GOT3 (cell line): ENCODE measurements at places on chromosomes 11 and 22.
A peak's percentile ranks its signal among the peaks of the same experiment; 100 is the strongest.

DNA sequence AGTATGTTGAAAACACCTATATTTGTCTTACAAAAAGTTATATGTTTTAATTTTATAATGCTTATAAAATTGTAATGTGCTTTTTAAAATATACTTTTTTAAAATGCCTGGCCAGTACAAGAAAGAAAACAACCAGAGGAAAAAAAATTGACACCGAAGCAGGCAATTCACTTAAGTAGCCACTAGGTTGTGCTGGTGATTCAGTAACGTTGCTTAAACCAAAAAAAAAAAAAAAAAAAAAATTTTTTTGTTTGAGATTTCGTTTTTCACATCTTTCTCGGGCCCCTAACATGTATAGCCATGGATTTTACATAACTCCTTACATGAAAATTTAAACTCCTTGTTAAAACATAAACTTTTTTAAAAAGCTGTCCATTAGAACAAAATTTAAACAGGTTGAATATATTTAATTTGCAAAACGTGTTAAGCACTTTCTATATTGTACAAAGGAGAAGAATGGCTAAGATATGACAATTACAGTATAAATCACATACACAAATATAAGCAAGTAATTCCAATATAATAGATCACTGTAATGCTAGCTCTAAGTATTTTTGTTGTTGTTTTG lies 9.2 kb downstream of the OR8B4 start:
- DNase-seq: no peak

DNA sequence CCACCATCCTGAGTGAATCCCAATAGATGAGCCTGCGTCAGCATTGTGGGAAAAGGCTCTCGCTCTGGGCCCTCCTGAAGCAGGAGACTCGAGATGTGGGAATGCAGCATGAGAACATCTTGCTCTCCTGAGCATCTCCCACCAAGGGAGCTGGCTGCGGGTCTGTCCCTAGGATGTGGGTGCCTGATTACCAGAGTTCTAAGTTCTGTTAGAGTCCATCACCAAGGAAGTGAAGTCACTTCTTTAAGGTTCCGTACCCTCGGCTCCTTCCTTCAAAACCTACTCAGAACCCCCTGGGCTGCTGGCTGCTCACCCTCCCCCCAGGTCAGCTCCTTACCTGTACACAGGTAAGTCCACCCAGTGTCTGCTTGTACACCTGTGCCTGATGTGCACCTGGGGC lies 100.5 kb upstream of the IGLL5 start:
- DNase-seq: no peak

GRCh38 chr11:80987171-80987570 lies 1546.3 kb upstream of the TENM4 start:
- DNase-seq: no peak

DNA sequence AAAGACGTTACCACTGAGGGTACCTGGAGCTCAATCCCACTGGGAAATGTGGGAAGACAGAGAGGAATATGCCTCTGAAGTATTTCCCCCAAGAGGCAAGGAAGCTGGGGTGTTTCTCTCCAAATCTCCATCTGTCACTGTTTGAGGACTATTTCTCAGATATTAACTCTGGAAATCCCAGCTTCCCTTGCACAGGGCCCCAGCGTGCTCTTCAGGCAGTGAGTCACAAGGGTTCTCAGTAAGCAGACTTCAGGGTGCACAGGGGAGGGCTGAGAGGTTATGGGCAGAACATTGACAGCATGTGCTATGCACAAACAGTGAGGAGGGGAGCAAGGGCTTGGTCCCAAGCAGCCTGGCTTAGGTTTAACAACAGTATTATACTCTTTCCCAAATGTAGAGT lies 60.9 kb upstream of the EED start:
- DNase-seq: no peak

DNA sequence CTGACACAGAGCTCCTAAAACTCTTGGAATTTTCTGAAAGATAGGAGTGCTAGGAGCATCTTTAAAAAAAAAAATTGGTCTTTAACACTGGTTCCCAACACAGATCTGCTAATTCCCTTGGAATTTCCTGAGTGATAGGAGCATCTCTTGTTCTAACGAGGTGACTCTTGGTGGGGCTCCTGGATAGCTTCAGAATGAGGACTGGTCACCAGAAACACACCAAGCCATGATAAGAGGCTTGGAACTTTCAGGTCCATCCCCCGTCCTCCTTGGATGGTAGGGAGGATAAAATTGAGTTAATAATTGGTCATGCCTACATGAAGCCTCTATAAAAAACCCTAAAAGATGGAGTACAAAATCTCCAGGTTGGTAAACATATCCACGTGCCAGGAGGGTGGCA lies 64.5 kb upstream of the LDLRAD3 start:
- DNase-seq: no peak

DNA sequence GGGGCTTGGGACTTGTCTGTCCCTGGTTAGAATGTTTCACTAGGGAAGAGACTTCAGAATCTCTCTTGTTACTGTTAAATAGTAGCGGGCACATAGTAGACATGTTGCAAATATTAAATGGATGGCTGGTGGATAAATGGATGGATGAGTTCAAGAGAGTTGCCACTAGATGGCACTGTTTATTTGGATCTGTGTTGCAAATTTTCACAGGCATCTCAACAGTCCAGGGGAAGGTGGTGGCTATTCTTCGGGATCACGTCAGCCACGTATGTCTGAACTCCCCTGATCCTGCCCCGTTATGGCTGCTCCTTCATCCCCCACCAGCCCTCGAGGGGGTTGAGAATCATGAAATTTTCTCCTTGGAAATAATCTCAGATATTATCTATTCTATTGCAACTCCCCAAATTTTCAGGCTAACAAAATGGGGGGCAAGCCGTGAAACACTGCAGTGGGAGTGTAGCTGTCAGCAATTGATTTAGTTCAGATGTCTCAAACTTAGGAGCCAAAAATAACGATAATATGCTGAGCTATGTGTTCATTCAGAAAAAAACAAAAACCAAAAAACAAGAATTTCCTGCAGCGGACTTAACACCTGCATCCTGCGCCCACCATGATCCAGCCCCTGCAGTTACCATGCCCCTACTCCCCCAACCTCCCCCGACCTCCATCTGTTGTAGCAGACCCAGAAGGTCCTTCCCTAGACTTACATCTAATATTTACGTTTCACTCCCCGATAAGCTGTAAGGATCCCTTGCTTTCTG lies 29.1 kb upstream of the BIRC3 start:
- no peak for DNase-seq

DNA sequence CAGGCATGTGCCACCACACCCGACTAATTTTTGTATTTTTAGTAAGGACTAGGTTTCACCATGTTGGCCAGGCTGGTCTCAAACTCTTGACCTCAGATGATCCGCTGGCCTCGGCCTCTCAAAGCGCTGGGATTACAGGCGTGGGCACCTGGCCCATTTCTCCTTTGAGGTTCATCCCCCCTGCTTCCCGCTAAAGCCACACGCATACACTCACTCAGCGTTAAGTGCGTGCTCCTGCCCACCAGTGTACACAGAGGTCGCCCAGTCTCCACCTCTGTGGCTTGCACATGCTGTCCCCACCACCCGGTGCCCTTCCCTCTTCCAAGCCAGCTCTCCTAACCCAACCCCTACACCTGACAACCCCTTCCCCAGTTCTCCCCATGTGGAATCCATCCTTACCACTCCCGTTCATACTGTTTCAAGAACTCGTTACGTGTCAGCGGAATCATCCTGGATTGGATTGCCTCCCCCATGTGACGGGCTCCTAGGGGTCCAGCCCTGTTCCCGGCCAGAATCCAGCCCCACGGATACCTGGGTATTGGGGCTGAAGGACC lies 15.7 kb upstream of the CYTH4 start:
- DNase-seq: no peak

DNA sequence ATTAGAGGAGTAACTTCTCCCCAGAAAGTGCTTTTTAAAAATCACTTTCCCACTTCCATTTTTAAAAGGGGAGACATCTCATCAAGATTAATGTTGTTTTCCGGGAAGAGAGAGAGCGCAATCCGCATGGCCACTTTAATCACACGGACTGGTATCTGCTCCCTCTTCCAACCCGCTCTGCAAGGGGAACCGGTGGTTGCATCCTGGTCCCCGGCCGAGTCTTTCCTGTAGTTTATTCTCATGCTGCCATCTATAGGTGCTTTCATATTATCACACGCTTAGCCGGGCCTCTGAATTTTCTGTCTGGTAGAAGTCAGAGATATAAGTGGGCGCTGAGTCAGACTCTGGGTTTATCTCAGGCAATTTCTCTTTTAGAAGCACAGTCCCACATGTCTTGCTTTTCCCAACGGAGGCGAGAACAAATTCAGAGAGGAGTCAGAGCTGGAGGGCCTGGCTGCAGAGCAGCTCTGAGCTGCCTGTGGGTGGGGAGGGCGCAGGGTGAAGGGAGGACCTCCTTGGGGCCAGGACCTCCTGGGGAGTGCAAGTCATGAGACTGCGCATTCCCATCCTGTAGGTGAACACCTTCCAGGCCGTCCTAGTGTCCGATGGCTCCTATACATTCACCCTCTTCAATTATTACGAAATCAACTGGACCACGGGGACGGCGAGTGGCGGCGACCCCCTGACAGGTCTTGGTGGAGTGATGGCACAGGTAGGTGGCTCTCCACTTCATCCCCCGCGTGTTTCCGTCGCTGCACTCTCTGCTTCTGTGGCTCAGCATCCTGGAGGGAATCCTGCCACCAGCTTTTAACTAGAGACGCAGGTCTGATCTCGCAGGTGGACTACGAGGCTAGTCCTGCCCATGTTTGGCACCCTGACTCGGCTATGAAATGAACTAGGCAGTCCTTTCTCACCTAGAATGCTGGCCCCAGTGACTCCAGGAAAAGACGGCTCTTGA lies 11.7 kb downstream of the TECTA start:
- DNase-seq: peak; percentile 5

- no peak for DNase-seq
Measured at GRCh38 chr22:44586351-44586990, 88.4 kb upstream of the RTL6 start.

GRCh38 chr11:110297726-110298300 lies 1.4 kb upstream of the RDX start:
- DNase-seq: no peak

DNA sequence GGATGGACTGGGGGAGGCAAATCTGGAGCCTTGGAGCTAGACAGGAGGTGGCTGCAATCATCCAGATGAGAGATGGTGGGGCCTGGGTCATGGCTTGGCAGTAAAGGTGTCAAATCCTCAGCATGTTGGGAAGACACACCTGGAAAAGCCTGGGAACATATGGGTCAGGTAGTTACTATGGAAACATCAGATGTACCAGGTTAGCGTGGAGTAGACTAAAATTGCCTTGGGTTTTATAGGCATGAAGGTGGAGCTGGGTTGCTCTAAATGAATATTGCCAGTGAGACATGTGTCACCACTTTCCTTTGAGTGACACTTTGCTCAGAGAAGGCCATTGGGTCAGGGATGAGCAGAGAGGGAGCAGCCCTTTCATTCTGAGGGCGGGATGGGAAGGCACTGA lies 473.7 kb downstream of the TBC1D22A start:
- no peak for DNase-seq

GRCh38 chr22:42862045-42862734 lies 5.1 kb upstream of the ARFGAP3 start:
- DNase-seq: no peak

DNA sequence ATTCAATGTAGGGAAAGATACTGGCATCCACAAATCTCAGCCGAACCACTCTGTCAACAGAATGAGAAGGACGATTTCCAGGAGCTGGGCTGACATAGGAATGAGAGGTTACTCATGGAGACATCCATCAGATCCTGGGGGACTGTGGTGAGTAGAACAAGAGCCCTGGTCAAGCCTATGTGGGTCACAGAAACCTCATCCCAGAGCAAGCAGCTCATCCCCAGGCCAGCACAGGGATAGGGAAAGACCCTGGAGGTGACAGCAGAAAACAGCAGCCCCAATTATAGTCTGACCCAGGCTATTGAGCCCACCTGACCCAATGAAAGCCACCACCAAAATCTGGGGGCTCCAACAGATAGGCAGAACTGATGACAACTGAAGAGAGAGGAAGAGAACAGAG lies 128.0 kb upstream of the SERPIND1 start:
- DNase-seq: no peak

DNA sequence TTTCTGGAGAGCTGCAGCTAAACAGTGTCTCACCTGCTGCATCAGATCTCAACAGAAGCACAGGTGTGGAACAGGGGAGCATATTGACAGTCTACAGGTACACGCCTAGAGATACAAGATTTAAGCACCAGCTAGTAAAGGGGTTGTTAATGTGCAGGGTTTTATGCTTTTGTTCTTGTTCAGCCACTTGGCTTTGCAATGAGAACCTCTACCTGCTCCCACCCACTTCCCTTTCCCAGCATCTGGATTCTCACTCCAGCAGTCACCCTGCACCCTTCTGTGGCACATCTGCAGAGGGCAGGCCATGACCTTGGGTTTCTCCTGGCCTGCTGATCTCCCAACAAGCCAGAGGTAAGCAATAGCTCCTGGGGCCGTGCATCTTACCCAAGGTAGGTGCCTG lies 446.6 kb downstream of the BUD13 start:
- DNase-seq: no peak

DNA sequence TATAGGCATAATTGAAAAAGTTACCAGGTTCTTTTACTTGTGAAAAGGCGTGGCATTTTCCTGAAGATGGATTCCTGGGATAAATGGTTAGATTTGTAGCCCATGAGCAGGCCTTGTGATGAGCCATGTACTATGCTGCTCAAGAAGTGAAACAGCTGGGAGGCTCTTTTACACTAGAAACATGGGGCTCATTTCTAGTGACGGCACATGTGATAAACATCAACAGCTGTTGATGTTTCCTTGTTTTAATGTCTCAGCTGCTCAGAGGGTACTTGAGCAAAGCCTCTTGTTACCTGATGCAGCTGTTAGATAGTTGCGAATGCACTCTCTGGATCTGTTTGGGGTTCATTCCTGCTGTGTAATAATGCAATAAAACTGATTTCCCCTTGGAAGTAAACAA lies 396.8 kb downstream of the GUCY1A2 start:
- no peak for DNase-seq

DNA sequence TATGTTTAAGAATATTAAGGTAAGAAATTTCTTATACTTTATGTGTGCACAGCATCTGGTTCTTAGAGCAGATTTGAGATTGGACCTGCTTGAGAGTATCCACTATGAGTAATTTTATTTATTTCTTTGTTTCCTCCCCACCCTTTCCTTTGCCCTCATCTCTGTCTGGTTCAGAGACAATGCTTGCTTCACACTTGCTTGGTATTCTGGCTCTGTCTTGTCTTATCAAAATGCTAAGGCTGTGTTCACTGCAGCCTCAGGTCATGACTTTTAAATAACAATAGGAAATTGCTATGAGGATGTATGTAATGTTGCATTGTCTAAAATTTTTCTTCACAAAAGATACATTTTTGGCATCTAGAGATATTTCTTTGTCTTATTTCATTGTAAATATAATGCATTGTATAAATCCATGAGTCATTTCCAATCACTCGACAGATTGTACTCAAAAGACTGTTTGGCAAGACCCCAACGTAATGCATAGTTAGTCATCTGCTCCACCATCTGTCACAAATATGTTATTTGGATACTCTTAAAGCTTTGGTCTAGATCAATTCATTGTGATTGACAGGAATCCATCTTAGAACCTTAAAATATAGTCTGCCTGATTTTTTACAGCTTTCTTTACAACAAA lies 395.7 kb downstream of the AASDHPPT start:
- DNase-seq: no peak

- no peak for DNase-seq
Measured at GRCh38 chr11:118438314-118438931, 2.1 kb downstream of the KMT2A start.

GRCh38 chr11:10667521-10667885 lies 26.1 kb downstream of the IRAG1 start:
- DNase-seq: no peak

GRCh38 chr11:41254966-41255365 lies 204.5 kb downstream of the LRRC4C start:
- DNase-seq: no peak
